ENCODE measurements at places on chromosomes 2 and 18.

DNA sequence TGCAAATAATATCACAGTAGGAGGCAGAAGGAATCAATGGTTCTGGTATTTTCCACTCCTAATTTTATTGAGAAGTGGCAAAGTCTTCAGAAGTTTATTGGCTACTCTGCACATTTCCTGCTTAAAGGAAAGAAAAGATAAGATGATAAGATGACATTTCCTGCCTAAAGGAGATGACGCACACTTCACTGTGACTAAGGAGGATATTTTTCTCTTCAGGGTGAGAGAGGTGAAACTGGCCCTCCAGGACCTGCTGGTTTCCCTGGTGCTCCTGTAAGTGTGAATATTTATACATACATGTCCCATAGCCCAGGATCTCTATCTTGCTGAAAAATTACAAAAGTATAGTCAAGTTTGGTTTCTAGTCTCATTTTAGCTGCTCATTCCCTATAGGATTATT, 27.9 kb downstream of the COL3A1 start:
- peak; percentile 87 for DNase-seq

DNA sequence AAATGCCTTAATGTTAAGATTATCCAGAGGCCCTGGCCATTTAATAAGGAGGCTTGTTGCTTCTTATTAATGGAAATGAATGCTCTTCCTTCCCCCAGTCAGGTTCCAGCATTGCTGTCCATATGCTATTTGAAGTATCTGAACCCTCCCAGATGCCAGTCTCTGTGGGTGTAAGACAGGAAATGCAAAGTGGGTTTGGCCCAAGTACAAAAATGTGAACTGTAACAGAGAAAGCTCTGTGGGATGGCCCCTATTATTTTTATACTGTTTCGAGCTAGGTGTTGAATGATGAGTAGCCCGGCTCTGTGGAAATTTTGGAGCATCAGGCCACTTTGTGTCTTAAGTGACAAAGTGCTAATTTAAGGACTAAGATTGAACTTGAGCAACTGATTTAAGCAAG, 141.0 kb downstream of the UXS1 start:
- peak; percentile 19 for DNase-seq

DNA sequence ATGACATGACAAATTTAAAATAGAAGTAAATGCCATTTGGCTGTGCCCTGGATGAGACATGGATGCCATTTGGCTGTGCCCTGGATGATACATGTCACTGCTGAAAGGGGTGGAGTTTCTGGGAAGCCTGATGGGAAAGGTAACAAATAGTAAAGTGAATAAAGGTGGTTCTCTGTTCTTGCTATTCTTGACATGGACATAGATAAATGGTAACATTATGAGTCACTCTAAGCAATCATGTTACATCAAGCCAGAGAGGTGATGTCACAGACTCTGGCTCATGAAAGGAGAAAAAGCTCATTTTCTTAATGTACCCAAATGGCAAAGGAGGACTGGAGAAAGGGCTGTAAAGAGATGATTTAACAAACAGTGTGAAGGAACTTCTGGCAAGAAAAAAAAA, 86.4 kb downstream of the EML6 start:
- peak; percentile 36 for DNase-seq

- no peak for DNase-seq
Observed at GRCh38 chr2:8316356-8316755, 365.5 kb upstream of the ID2 start.

- peak; percentile 34 for DNase-seq
Observed at GRCh38 chr2:10533811-10534321, 85.7 kb upstream of the ODC1 start.

- DNase-seq: peak; percentile 40
Observed at GRCh38 chr18:63319383-63320122, at the start of gene BCL2. Gene BCL2 (minus strand): TSS chr18:63319769.

GRCh38 chr2:140862181-140862580, 1268.6 kb downstream of the LRP1B start:
- no peak for DNase-seq

GRCh38 chr2:104734937-104735586, 118.9 kb upstream of the POU3F3 start:
- no peak for DNase-seq

DNA sequence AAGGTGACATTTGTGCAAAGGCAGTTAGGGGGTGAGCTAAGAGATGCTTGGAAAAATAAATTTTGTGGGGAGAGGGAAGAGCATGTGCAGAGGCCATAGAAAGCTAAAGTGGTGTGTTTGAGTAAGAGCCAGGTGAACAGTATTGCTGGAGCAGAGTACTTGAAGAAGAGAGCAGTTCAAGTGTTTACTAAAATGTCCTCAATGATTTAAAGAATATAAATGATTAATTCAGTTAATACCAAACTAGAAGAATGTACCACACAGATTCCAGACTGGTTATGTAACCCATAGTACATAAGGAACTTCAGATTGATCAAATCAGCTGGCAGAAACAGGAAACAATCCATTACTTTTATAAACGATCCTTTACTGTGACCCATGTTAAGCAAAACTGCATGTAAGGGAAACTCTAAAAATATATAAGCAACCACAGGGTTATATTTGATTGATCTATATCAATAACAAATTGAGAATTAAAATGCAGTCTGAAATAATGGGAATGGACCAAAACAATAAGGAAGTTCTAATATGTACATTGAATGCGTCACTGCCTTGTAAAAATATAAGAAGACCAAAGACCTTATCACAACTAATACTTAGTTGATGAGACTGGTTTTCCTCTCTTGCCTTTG, 76.9 kb downstream of the LDAH start:
- DNase-seq: no peak

- DNase-seq: no peak
Observed at GRCh38 chr2:236954641-236955040, 131.0 kb upstream of the COPS8 start.

DNA sequence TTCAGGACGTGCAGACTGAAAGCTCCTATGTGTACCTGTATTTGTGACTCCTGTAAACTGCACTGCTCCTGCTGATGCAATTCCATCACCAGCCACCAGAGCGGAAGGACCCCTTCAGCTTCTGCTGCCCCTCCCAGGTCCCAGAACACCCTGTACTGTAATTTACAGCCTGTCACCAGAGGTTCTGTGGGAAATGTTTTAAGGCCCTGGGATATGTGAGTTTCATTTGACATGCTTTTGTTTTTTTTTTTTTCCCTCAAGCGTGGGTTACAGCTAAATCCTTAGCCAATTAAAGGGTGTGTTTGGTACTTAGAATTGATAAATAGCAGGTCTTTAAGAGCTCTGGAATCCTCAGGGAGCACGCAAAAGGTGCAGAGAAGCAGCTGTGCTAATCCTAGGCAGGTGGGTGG, 79.4 kb downstream of the KCTD1 start:
- DNase-seq: no peak

GRCh38 chr2:105399207-105399861, 483 bp upstream of the FHL2 start:
- DNase-seq: no peak

- no peak for DNase-seq
Observed at GRCh38 chr2:119291588-119292167, 68.0 kb downstream of the STEAP3 start.

DNA sequence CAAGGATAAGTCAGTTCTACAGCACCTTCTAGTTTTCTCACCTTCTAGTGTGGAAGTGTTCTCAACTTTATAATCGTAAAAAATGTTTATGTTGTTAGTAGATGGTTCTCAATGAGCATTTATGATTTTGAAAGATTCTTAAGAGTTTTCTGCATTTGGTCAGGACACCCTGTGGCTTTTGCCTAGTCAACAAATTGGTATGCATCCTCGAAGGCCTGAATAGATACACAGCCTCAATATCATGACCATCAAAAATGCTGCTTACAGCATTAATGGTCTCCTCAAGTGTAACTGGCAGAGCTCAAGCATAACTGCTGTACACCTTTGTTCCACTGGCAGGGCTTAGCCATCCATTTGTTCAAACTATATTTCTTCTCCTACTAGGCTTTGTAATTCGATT, 96.7 kb downstream of the CRACDL start:
- DNase-seq: peak; percentile 8

DNA sequence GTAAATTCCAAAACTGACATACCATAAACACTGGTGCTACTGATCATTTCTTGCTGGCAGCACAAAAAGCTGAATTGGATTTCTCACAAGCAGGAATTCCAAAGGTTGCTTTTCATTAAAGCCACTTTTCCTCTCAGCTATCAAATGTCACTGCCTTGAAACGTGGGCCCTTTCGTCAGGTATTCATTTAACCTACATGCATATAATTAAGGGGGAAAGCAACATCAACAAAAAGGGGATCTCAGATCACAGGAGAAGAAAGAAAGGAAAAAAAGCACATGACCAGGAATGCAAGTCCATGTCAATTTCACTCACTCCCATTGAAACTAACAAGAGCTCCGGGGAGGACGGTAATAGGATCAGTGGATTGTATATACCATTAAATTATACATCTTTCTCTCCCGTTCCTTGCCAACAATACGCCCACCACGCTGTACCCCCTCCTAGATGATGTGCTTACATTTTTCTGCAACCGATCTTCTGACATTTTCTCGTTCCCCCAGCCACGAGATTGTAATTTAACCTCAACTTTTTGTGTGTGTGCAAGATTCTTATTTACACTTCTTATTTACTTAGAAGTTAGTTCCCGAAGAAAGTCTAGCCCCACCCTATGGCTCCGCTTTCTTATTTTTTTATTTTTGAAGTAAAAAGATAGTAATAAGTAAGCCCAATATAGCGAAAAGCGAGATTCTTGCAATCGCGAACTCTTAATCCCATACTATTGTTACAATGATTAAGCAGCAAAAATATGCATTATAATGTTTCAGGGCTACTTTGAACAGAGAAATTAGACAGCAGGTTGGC, 725 bp downstream of the FIGN start:
- peak; percentile 57 for DNase-seq

- peak; percentile 71 for DNase-seq
Observed at GRCh38 chr2:46431481-46432235, 47.7 kb upstream of the TMEM247 start.

- no peak for DNase-seq
Observed at GRCh38 chr2:100817388-100817985, 2.5 kb upstream of the NPAS2 start.
